SHP77 treated with DMSO at 0.1 percent for 48 hours (cell line): ENCODE measurements at places on chromosomes 4 and X.

DNA sequence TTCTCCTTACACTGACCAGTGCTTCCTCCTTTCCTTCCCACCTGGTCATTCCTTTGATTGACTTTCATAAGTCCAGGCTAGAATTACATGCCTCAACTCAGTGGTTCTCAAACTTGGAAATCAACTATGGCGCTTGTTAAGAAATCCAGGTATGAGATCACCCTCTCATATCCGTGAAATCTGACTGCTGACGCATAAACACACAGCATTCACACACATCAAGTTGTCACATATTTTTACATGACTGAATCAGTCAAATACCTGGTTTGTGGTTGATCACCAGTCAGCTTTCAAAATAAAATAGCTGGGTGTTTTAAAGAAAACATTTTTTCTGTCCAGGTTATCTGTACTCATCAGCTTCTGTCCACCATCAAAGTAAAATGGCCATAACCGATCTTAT, 433.5 kb downstream of the AFF2 start:
- no peak for DNase-seq

GRCh38 chrX:13518126-13518525, 51.3 kb upstream of the EGFL6 start:
- DNase-seq = no peak

- no peak for DNase-seq
Observed at GRCh38 chr4:114318309-114318708, 280.3 kb upstream of the UGT8 start.

GRCh38 chr4:77015390-77015789, 60.4 kb downstream of the CCNI start:
- no peak for DNase-seq

DNA sequence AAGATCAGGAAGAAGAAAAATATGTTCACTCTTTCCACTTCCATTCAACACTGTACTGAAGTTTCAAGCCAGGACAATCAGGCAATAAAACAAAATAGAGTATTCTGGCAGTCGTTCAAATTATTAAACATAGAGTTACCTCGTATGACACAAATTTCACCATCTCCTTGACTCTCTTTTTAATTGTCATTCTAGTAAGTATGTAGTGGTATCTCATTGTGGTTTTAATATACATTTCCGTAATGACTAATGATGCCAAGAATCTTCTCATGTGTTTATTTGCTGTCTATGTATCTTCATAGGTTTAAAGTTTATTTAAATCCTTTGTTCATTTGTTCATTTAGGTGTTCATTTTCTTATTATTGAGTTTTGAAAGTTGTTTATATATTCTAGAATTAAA, 352.2 kb downstream of the IDS start:
- DNase-seq = no peak

DNA sequence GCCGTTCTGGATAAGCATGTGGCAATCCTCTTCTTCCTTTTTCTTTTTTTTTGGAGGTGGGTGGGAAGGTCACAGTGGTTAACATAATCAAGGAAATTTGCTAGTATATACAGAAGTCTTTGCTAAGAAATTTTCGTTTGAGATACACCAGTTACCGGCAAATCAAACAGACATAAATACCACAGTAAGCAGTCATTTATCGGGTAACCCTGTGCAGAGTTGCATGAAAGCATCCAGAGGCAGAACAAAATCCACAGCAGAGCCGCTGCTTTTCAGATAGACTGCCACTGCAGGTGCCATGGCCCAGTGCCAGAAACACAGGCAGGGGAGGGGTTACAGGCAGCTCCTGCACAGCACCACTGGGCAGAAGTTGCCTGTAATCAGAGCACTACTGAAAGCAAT, 179.1 kb upstream of the MAB21L2 start:
- DNase-seq = peak; percentile 35

GRCh38 chr4:101262683-101263082, 84.6 kb downstream of the PPP3CA start:
- no peak for DNase-seq

DNA sequence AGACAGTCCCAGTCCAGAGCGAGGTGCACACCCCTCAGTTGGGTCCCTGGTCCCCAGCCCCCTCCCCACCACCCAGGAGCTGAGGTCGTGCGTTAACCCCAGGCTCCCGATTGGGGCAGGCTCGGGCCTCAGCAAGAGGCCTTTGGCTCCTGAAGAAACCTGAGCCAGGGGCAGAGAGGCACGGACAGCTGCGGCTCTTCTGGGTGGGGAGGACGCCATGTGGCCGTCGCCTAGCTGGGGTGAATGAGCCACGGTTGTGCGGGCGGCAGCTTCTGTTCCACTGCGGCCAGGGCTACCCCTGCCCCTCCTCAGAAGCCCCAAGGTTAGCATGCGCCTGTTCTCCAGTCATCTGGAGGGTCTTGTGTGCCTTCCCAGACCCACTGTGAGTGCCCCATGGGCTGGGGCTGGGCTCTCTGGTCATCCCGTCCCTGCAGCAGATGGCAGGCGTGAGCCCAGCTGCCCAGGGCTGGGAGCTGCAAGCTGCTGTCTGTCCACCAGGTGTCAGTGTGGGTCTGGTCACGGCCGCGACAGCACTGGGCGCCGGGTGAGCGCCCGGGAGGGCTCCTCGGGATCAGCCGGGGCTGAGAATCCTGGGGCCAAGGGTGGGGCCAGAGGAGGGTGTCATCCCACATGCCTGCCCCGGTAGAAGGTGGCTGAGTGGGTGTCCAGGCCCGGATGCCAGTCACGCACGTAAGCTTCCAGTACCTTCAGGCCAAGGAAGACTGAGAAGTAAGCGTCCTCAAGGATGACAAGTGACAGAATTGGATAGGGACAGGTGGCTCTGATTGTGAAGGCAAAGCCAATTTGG, 21.9 kb downstream of the ATP2B3 start:
- peak; percentile 9 for DNase-seq

DNA sequence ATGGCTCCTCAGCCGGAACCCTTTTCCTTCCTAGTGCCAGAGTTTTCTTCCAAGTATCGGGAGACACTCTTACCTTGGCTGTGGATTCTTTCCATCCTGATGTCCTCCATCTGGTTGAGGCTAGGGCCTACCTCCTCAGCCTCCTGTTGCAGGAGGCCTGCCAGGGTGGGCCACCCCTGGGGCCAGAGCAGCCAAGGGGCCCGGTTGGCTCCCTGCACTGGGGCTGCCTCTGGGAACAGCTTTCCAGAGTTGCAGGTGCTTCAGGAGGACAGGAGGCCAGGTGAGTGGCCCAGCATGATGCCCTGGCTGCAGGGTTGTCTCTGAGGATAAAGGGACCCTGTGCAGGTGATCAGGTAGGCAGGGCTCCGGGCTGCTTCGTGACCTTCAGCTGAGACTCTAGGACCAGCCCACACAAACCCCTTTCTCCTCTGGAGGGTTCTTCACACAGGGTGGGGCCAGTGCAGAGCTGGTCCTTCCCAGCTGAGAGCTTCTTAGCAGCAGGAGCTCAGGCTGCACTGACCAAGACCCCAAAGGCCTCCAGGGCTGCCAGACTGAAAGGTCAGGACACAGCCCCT, 5.3 kb upstream of the GPR78 start:
- DNase-seq = no peak

DNA sequence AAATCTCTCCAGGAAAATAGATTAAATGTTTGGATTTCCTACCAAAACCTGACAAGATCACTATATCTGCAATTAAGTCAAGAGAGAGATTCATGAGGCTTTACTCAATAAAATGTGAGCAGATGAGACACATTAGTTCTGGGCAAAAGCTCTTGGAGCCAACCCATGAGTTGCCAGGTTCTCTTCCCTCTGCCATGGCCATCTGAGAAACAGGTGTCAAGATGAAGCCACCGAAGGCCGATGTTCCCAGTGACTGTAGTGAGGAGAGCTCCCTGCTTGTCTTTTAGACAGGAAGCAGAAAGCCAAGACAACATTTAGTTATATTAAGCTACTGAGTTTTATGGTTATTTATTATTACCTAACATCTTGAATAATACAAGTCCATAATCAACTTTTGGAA, 1068.7 kb downstream of the STPG2 start:
- no peak for DNase-seq

DNA sequence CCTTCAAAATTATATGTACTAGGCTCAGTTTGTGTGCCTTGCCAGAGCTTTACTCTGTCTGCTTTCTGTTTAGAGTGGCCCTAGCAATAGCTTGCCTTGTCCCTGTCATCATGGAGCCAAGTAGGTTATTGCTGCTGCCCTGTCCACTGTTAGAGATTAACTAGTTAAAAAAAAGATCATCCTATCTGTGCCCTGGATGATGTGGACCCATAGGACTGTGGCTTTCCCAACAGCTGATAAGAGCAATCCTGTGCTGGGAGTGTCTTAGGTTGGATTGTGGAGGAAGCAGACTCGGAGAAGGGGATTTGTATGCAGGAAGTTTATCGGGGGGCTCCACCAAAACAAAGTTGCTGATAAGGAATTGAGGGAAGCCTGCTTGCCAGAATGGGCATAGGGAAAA, 23.8 kb downstream of the PPP1R2C start:
- DNase-seq = no peak

DNA sequence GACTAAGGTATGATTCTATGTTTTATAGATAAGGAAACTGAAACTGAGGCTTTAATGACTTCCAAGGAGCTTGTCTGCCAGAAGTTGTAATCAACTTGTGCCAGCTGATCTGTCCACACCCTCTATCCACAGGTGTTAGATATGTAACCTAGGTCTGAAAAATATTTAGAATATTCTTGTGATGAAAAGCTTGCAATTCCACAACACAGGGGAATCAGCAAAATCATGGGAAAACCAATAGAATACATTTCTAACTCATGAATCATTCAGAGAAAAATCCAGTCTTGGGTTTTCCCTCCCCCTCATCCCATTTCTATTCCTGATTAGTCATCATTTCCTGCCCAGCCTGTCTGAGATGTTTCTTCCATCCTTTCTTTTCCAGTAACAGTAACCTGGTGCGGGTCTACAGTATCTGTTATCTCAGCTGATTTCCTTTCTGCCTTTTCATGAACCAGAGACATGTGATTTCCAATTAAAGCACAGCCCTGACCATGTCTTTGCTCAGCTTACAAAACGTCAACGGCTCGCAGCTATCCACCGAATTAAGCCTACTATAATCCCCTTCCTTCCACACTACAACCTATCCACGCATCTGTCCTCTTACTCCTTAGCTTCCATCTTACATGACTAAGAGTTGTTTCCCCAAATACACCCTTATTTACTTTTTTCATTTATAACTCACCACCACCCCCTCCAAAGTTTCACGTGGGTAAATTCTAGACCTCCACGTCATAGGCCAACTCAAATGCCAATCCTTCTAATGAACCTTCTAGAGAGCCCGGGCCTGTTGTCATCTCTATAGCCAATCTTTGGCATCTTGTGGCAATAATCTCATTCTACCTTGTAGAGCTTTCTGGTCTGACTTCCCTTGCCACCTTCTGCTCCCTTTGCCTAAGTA, 961 bp upstream of the NOCT start:
- no peak for DNase-seq

DNA sequence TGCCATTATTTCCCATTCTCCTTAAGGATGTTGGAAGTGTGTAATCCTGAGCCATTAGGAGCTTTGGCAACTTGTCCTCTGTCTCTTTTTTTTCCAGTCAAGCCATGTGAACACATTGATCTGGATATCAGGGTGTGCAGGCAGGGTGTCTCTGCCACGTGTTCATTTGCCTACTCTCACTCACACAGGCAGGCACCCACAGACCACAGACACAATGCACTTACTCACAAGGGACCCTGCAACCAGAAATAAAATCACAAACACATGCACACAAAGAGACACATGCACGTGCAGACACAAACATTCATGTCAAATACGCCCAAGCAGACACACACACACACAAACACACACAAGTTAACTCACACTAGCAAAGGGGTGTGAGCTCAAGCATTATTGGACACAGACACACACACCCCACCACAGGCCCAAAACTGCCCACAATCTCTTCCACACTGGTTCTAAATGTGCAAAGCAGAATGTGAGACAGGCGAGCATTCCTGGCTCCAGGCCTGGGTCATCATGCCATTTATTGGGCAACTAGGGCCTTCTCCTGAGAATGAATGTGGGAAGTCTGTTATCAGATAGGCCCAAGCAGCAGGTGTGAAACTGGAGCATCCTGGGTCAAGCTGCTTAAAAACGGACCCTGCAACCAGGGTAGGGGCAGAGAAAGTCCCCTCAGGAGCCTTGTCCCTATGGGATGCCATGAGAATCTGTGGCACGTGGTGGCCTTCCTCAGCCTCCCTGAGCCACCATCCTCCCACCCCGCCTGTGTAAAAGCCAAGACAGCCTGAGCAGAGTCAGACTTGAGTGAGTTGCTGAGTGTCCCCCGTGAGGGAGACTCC, 63.4 kb downstream of the NBDY start:
- DNase-seq = no peak

DNA sequence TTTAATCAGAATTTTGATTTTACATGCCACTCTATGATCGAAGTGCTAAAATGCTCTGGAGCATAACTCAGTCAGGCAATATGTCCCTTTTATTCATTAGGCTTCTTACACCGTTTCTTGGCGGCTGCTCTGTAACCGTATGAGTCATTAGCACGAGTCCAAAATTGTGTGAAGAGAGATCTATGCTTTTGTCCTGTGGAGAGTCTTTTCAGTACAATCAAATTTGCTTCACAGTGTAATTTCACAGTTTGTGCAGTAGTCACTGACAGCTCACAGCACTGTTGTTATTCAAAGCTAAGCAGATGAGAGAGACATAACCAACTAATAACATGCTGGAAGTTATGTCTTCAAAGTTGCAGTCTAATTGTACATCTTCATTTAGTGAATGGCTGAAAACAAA, 167.8 kb downstream of the PCDH10 start:
- no peak for DNase-seq

- DNase-seq = no peak
Observed at GRCh38 chrX:112910418-112910817, 69.8 kb upstream of the AMOT start.

DNA sequence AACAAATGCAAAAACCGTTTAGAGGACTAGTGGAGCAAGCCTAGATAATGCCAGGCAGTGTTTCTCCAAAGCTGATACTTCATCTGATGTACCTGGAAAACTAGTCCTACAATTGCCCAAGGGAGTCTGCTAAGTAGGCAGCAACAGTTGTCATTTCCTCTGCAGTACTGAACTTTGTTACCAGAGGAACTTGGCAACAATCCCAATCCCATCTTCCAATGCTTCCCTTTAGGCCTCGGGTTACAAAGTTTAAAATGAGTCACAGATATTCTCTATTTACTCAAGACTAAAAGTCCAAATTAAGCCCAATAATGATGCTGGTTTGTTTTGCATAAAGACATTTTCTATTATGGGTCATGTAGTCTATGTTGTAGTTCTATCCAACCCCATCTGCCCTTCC, 120.0 kb upstream of the GLRA2 start:
- DNase-seq = no peak

- no peak for DNase-seq
Observed at GRCh38 chr4:138085736-138086305, 156.3 kb downstream of the SLC7A11 start.

DNA sequence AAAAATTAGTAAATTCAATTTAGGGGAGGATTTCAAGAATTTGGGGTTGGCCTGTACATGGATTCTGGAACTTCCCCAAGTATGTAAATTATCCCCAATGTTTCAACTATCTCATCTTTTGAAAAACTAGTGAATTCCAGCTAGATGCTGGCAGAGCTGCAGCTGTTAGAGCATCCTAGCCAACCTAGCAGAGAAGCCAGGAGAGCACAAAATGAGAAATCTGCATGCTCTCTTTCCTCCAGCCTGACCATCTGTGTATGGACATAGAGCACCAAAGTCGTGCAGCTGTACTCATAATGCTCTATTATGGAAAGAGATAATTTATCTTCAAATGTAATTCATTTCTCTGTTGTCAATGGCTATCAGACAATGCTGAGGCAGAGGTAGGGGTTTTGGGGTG, 1217.7 kb downstream of the PCDH19 start:
- DNase-seq = no peak
